Activated T-helper 9 cell treated with anti-CD3 and anti-CD28 coated beads, Interleukin-2, amount 50 U/mL, for 16 hours (primary cell): ENCODE measurements at places on chromosomes 7 and 10.

- DNase-seq: no peak
Observed at GRCh38 chr10:1380088-1380671, 324.0 kb downstream of the WDR37 start.

GRCh38 chr7:146119002-146119401 is 2.4 kb downstream of the CNTNAP2 start:
- no peak for DNase-seq

GRCh38 chr10:75399461-75400162 is 2.0 kb downstream of the ZNF503 start:
- no peak for DNase-seq

- no peak for DNase-seq
Observed at GRCh38 chr10:117239051-117239450, 1.9 kb upstream of the SLC18A2 start.

GRCh38 chr7:559396-559705 is 39.7 kb upstream of the PDGFA start:
- no peak for DNase-seq

DNA sequence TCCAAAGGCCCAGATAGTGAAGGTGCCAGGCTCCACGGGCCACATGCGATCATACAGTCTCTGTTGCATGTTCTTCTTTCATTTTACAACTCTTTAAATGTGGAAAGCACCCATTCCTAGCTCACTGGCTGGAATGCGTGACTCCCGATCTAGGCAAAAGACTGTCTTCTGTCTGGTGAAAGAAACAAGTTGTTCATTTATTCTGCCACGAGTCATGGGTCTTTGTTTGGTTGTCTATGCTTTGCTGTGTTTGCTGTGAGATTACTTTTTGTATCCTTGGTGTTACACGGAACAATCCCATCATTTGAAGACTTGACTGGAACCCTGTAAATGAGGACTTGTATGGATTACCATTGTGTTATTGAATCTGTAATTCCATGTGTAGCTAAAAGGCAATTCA is 41.9 kb downstream of the NPVF start:
- no peak for DNase-seq

- DNase-seq: no peak
Observed at GRCh38 chr7:150996376-150997074, 5.7 kb downstream of the NOS3 start.
